Naive B cell (primary cell): ENCODE measurements at places on chromosomes 16 and 17. TPM values are rescaled to one million over a fixed set of nuclear protein-coding genes. Genes with fewer than 3 reads are reported as not detected.

The TSEN54 gene
- 23.4 TPM for polyA plus RNA-seq

The ORMDL3 gene
- 136 TPM for polyA plus RNA-seq

The PPP1R1B gene
- not detected for polyA plus RNA-seq

The NPW gene
- polyA plus RNA-seq = not detected

The TBX2 gene
- not detected for polyA plus RNA-seq

The PFN1 gene
- polyA plus RNA-seq = 1,601 TPM

The WNT3 gene
- 0.06 TPM for polyA plus RNA-seq

The DLX4 gene
- polyA plus RNA-seq = 0.21 TPM

The CRYM gene
- polyA plus RNA-seq = 13.0 TPM

The CLEC10A gene
- polyA plus RNA-seq = not detected

The WDR90 gene
- 0.76 TPM for polyA plus RNA-seq

The CES1 gene
- polyA plus RNA-seq = not detected

The SLFN12 gene
- polyA plus RNA-seq = 1.9 TPM

The ZNF768 gene
- 9.0 TPM for polyA plus RNA-seq

The IQCK gene
- polyA plus RNA-seq = 3.7 TPM

The ZNF771 gene
- polyA plus RNA-seq = 2.1 TPM

The OR4D1 gene
- not detected for polyA plus RNA-seq

The MMP25 gene
- not detected for polyA plus RNA-seq

The APOH gene
- polyA plus RNA-seq = not detected

The TMEM97 gene
- 6.3 TPM for polyA plus RNA-seq

The KRT40 gene
- not detected for polyA plus RNA-seq

The TERB1 gene
- polyA plus RNA-seq = not detected

The ZG16 gene
- polyA plus RNA-seq = not detected

The NXN gene
- polyA plus RNA-seq = 0.40 TPM

The CD300E gene
- 0.18 TPM for polyA plus RNA-seq

The SLC12A3 gene
- polyA plus RNA-seq = not detected

The SPNS3 gene
- 0.59 TPM for polyA plus RNA-seq

The NACA2 gene
- polyA plus RNA-seq = not detected

The WFIKKN1 gene
- not detected for polyA plus RNA-seq

The SYT17 gene
- polyA plus RNA-seq = 51.9 TPM

The BCAR1 gene
- not detected for polyA plus RNA-seq

The TOX3 gene
- not detected for polyA plus RNA-seq

The ABI3 gene
- polyA plus RNA-seq = 17.0 TPM

The CNEP1R1 gene
- 14.3 TPM for polyA plus RNA-seq

The CCDC92B gene
- not detected for polyA plus RNA-seq

The TBC1D3L gene
- 0.55 TPM for polyA plus RNA-seq

The GAST gene
- not detected for polyA plus RNA-seq

The ARL17A gene
- polyA plus RNA-seq = 3.7 TPM

The ENPP7 gene
- 0.13 TPM for polyA plus RNA-seq

The SKAP1 gene
- polyA plus RNA-seq = 79.3 TPM

The HSPB9 gene
- 0.37 TPM for polyA plus RNA-seq

The KIF19 gene
- not detected for polyA plus RNA-seq

The ACACA gene
- polyA plus RNA-seq = 6.8 TPM

The ACSM2A gene
- not detected for polyA plus RNA-seq

The C17orf100 gene
- 7.5 TPM for polyA plus RNA-seq

The CLEC3A gene
- not detected for polyA plus RNA-seq

The RAMP2 gene
- polyA plus RNA-seq = not detected

The ANKS4B gene
- not detected for polyA plus RNA-seq

The FADS6 gene
- polyA plus RNA-seq = not detected

The KRTAP9-6 gene
- not detected for polyA plus RNA-seq

The AATK gene
- not detected for polyA plus RNA-seq

The TBX21 gene
- polyA plus RNA-seq = 2.2 TPM

The TEX19 gene
- polyA plus RNA-seq = not detected

The CD7 gene
- 0.50 TPM for polyA plus RNA-seq

The CASKIN2 gene
- not detected for polyA plus RNA-seq

The CBX4 gene
- polyA plus RNA-seq = 12.6 TPM

The RPRML gene
- 0.50 TPM for polyA plus RNA-seq

The CEP95 gene
- 21.2 TPM for polyA plus RNA-seq

The STXBP4 gene
- polyA plus RNA-seq = 4.5 TPM
